Neural progenitor cell (in vitro differentiated cells): ENCODE measurements at places on chromosomes 7 and 10.

- DNase-seq = no peak
Observed at GRCh38 chr7:130907439-130907838, 173.4 kb upstream of the KLF14 start.

GRCh38 chr7:22874904-22875303 lies 52.3 kb upstream of the TOMM7 start:
- no peak for DNase-seq

GRCh38 chr10:83248106-83248631 lies 891.1 kb upstream of the GHITM start:
- no peak for DNase-seq

DNA sequence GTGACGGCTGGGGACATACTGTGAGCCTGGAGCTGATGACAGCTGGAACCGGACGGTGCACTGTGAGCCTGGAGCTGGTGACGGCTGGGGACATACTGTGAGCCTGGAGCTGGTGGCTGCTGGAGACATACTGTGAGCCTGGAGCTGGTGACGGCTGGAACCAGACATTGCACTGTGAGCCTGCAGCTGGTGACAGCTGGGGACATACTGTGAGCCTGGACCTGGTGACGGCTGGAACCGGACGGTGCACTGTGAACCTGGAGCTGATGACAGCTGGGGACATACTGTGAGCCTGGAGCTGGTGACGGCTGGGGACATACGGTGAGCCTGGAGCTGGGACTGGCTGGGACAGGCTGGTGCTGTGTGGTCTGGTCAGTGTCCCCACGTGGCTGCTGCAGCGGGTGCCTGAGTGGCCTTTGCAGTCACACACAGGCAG lies 47.9 kb downstream of the PTPRN2 start:
- DNase-seq = no peak

GRCh38 chr10:89201345-89202032 lies 5.6 kb downstream of the CH25H start:
- no peak for DNase-seq

DNA sequence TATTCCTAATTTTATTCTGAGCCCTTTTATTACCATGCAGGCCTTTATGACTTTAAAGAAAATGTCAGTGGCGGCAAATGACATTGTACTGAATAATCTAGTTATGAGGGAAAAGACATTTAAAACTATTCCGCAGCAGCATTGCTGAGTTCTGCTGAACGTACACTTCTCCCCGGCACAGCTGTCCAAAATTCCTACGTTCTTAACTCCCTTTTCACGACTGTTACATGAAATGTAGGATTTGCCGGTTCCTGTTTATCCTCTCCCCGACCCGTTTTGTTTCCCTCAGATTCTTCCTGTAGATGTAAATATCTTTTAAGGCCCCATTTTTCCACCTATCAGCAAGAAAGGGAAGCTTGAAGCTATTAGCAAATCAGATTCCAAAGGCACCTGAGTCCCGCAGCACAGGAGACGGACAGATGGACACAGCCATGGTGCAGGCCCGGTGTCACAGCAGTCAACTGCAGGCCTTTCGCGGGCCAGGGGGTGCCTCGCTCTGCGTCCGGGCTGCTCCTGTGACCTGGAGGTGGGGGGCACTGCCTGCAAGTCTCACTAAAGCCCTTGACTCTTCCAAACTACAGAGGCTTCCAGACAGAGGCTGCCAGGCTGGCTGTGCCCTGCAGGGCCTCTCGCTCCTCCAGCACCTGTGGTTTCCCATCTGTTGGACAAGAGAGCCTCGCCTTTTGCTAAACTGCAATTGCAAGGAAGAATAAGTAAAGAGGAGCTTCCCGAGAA lies 485.0 kb upstream of the MGMT start:
- DNase-seq = no peak

GRCh38 chr10:111968647-111969046 lies 214.9 kb downstream of the GPAM start:
- DNase-seq = no peak

GRCh38 chr10:7593063-7593462 lies 73.7 kb downstream of the ITIH5 start:
- no peak for DNase-seq

DNA sequence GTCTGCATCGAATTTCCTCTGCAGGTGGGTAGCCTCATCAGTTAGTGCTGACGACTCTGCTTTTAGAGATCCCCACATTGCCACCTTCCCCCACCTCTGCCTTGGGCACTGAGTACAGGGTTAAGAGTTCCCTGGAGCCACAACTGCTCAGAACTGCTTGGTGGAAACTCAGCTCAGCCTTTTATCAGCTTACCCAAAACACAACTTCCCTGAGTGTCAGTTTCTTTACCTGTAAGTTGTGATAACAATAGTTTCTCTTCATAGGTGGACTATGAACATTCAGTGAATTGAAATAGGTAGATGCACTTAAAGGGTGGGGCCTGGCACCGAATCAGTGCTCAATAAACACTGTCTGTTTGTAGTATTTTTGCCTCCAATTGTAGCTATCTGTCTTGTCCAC lies 11.3 kb downstream of the ASB13 start:
- DNase-seq = no peak

- DNase-seq = no peak
Observed at GRCh38 chr7:128093614-128094570, 62.7 kb upstream of the LRRC4 start.

GRCh38 chr10:109939315-109939961 lies 16.1 kb upstream of the XPNPEP1 start:
- DNase-seq = no peak

DNA sequence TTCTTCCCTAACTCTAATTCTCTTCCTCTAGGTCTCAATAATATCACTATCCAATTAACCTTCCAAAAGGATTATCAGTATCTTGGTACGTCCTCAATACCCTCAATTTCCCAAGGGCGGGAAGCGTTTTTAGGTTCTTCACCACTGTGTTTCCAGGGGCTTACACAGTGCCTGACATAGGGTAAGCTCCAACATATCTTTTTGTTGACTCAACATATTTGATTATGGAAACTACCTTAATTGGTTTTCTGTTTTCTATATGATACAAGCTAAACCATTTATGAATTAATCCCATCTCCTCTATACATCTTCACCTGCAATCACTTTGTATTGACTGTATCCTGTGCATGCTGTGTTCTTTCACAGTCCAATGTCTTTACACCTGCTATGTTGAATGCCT lies 987.3 kb downstream of the GRID1 start:
- DNase-seq = no peak
